Activated CD4-positive, alpha-beta T cell treated with anti-CD3 and anti-CD28 coated beads, Interleukin-2, amount 10 ng/mL, durations not matched to agents 24 days and 14 days (primary cell): ENCODE measurements at places on chromosomes 3 and 15.

DNA sequence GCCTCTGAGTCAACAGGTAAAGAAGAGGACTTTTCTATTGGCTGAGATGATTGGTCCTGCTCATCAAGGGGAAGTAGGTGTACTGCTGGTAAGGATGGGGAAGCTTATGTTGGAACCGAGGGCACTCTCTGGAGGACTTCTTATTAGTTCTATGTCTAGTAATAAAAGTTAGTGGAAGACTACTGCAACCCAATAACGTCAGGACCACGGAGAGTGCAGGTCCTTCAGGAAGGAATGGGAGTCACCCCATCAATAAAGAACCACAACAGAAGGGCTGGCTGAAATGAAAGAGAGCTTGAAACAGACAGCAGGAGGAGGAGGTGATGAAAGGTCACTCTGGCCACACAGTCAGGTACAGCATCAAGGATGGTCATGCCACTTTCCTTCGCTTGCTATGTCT lies 68.8 kb upstream of the PRR23E start:
- no peak overlapping the region for H3K4me3 ChIP-seq
- no peaks in the 10 kb centered on the region for H3K36me3 ChIP-seq

DNA sequence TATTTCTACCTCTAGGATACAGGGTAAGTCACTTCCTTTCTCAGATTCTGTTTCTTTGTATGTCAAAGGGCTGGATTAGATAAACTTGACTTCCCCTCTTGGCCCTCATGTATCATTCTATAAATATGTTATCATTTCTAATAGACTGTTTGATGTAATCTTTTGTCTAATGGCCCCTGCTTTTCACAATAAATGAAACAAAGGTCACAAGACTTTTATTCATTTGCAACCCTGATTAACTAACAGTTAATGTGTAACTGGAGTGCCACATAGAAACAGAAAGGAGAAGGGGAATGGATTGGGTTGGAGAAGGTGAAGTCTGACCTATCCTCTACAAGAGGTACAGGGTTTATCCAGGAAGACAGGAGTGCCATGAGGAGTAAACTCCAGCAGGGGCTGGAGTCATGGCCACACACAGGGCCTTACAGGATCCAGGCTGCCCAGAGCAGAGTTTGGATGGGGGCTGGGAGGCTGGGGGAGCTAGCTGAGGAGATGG lies 8.0 kb upstream of the B3GNT5 start:
- no peak overlapping the region for H3K4me3 ChIP-seq
- H3K4me1 ChIP-seq: no peaks in the 10 kb centered on the region
- H3K36me3 ChIP-seq: peaks cover 12% of the 10 kb centered on the region
- no peak overlapping the region for H3K27ac ChIP-seq

DNA sequence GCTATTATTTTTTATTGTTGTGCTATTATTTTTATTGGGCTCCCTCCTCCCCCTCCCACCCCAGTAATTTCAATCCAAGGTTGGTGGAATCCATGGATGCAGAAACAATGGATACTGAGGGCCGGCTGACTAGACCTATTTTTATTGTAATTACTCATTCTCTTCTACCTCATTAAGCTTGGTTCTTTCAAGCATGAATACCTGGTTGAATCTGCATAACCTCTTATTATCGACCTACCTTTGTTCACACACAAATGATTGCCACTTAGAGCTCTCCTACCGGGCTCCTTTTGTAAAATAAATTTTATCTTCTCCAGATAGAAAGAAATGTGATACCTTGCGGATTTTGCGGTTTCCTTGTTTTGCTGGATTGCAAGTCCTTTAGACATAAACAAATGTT lies 31.6 kb downstream of the BTD start:
- no peaks in the 10 kb centered on the region for H3K27me3 ChIP-seq
- no peak for DNase-seq
- peaks cover 48% of the 10 kb centered on the region for H3K4me1 ChIP-seq

- no peak overlapping the region for H3K4me3 ChIP-seq
- H3K36me3 ChIP-seq: no peaks in the 10 kb centered on the region
- DNase-seq: no peak
- H3K4me1 ChIP-seq: no peaks in the 10 kb centered on the region
- no peak overlapping the region for H3K27ac ChIP-seq
These were observed 131.8 kb downstream of the SMAD6 start for GRCh38 chr15:66833803-66834202.

- DNase-seq: peak; percentile 90
- peak overlapping the region; percentile 26 for H3K27ac ChIP-seq
- peaks cover 16% of the 10 kb centered on the region for H3K4me1 ChIP-seq
- H3K4me3 ChIP-seq: no peak overlapping the region
These were observed 24.3 kb downstream of the NXPE3 start for GRCh38 chr3:101803173-101803782.

DNA sequence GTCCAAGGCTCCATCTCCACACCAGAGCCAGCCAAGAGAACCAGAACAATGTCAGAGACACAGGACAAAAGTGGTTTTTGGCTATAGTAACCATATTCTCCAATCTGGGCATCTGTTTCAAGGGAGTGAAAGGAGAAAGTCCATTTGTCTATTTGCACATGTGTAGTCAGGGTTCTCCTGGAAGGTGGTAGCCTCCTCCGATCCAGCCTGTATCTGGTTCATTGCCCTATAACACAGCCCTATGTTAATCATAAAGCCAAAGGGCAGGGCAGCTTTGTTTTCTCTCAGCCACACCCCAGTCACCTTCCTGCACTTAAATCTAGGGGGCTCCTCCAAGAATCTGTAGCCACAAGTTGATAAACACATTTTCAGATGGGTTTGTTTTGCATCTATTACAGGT lies 128.1 kb upstream of the ADPGK start:
- no peak overlapping the region for H3K27ac ChIP-seq
- no peak for DNase-seq
- H3K27me3 ChIP-seq: peaks cover 14% of the 10 kb centered on the region
- no peak overlapping the region for H3K4me3 ChIP-seq

DNA sequence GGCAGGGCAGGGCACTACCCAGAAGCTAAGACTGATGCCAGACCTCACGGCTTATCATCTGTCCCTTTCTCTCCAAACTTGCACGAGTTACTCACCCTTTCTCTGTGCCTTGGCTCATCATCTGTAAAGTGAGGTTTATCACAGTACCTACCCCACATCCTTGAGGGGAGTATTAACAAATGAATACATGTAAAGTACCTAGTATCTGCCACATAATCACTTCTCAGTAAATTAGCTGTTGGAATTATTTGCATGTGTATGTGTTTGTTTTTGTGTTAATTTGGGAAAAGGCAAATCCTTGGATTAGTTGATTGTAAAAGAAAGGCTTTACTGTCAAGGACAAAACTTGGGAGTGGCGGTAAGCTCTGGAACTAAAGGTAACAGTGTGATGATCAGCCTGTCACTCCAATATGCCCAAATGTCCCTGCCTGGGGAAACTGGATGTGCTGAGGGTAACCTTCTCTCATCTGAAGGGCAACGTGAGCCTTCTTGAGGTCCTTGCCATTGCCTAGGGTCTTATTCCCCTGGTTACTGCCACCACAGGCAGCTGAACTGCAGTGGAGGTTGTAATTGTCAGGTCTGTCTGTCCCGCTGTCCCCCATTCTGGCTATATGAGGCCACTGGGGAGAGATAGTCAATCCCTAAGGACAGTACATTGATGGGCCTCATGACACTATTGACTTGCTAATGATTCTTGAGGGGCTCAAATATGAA lies 269.4 kb downstream of the CLSTN2 start:
- H3K36me3 ChIP-seq: no peaks in the 10 kb centered on the region
- no peak overlapping the region for H3K27ac ChIP-seq
- H3K27me3 ChIP-seq: no peaks in the 10 kb centered on the region
- no peak overlapping the region for H3K4me3 ChIP-seq
- DNase-seq: no peak
- H3K4me1 ChIP-seq: no peaks in the 10 kb centered on the region

GRCh38 chr15:68765602-68766368 lies 54.9 kb downstream of the ANP32A start:
- no peaks in the 10 kb centered on the region for H3K36me3 ChIP-seq
- DNase-seq: no peak
- H3K27me3 ChIP-seq: peaks cover 37% of the 10 kb centered on the region
- peaks cover 5% of the 10 kb centered on the region for H3K4me1 ChIP-seq
- no peak overlapping the region for H3K4me3 ChIP-seq

DNA sequence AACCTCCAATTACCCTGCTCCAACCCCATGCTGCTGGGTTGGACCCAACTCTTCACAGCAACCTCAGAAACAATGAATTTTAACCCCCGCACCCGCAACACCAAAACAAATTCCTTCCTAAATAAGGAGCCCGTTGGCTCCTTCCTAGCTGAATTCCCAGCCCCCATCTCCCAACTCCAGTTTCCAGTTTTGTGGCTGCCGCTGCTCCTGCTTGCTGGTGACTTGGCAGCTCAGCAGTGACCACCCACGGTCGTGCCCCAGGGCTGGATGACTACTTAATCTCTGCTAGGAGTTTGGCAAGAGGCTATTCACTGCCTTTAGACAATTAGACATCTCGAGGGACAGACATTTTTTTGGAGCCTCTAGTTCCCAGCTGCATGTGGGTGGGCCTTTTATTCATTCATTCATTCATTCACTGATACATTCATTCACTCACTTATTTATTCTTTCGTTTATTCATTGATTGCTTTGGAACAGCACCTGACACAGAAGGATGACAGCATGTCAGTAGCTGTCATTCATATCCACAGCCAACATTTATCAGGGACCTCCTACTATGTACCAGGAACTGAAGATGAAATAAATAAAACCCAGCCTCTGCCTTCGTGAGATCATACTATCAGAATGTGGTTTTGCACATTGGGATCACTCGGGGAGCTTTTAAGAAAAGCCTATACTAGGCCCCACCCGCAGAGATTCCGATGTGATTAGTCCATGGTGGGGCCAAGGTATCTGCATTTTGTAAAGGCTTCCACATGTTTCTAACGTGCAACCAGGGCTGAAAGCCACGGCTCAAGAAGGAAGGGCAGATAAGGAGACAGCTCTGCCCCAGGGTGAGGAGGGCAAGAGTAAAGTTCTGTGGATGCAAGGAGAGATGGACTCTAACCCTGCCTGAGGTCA lies 256.5 kb downstream of the SHQ1 start:
- no peak overlapping the region for H3K4me3 ChIP-seq
- H3K27ac ChIP-seq: no peak overlapping the region
- DNase-seq: no peak
- peaks cover 6% of the 10 kb centered on the region for H3K4me1 ChIP-seq
